ENCODE measurements at places on chromosomes 1 and 21.

GRCh38 chr1:25492323-25492722 lies 51.1 kb upstream of the LDLRAP1 start:
- no peak for DNase-seq

GRCh38 chr1:24899581-24900485 lies 30.2 kb downstream of the RUNX3 start:
- no peak for DNase-seq

DNA sequence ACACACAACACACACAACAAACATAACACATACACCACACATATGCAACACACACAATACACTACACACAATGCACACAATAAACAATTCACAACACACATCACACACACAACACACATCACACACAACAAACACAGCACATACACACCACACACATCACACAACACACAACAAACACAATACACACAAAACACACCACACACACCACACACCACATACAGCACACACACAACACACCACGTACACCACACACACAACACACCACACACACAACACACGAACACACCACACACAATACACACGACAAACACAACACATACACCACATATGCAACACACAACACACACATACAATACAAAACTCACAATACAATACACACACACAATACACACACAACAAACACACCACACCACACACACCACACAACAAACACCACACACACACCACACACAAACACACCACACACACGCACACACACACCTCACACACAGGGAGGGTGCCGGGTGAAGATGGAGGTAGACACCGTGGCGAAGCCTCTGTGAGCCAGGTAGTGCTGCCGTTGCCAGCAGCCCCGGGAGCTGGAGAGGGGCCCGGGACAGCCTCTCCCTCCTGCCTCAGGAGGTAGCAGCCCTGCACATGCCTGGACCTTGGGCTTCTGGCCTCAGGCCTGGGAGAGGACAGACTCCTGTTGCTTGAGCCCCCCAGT lies 30.4 kb upstream of the C1orf174 start:
- DNase-seq, result no peak

DNA sequence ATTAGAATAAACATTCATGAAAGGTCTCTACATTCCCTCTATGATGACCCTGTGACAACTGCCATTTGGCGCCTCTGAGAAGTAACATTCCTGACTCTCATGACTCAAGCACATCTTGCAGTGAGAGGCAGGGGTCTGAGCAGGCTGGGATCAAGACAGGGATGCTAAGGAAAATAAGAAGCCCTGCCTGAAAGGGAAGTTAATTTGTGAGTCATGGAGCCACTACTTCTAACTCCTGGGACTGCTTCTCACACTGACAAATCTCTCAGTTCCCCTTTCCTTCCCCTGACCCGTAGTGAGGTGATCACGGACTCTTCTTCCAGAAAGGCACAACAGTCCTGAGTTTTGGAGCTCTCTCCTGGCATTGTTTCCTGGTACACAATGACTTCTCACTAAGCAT lies 231.9 kb downstream of the TNR start:
- DNase-seq, result no peak

DNA sequence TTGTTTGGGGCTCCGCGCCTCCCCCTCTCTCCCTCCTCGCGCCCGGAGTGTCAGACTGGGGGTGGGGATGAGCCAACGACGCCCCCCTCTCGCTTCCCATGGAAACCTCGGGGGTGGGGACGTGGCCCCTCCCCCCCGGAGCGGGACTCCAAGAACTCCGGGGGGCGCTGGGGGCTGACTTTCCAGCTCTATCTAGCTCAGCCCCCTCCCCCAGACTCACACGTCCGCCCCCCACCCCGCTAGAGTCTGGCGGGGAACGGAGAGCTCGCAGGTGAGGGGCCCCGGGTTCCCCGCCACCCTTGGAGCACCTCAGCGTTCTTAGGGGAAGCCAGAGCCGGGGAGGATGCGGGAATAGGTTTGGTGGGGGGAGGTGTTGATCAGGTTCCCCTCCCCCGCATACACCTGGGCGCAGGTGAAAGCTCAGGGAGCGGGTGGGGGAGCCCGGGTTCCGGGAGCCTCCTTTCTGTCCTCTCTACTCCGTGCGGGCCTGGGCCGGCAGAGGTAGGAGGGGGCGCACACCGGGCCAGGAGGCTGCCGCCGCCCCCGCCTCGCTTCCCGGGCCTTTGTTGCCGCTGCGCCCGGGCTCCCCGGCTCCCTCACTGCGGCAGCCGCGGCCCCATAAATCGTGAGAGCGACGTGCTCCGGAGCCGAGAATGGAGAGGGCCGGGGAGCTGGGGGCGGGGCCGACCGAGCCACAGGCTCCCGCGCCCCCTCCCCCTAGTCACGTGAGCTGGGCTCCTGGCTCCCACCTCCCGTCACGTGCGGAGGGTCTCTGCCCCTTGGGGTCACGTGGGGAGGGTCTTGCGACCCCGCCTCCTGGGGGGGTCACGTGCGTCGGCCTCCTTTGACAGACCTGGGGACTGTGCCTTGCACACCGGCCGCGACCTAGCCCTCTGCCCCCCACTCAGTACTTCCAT lies 1.9 kb downstream of the EFNA3 start:
- DNase-seq, result no peak

DNA sequence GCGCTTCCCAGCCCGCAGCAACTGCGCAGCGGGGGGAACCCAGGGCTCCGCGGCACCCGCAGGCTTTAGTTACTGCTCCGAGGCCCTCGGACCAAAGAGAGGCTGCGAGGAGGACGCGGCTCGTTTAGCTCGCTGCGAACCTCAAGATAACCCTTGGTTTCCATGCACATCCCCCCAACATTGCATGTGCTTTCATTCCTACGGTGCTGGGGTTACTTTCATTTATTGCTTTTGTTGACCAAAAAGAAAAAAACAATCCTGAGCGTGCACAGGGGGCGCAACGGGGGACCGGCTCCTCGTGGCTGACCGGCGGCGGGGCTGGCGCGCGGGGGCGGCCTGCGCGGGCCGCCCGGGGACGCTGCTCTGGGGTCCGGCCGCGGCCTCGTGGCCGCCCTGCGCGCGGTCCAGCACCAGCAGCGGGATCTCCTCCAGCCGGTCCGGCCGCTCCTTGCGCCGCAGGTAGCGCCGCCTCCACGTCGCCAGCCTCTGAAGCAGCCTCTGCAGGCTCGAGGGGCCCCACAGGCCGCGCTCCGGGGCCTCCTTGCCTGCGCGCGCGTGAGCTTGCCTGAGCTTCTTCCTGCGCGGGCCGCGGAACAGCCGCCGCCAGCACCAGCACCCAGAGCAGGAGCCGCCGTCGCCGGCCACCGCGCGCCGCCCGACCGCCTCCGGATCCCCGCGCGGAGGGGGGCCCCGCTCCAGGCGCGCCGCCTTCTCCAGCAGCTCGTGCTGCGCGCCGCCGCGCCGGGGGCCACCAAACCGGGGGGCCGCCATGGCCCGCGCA lies 77.4 kb downstream of the DESI2 start:
- no peak for DNase-seq

DNA sequence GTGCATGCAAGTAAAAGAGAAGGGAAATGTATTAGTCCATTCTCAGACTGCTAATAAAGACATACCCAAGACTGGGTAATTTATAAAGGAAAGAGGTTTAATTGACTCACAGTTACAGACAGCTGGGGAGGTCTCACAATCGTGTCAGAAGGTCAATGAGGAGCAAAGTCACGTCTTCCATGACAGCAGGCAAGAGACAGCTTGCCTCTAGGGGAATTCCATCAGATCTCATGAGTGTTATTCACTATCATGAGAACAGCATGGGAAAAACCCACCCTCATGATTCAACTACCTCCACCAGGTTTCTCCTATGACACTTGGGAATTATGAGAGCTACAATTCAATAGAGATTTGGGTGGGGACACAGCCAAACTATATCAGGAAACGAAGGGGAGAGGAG lies 8.1 kb downstream of the KRTAP21-3 start:
- no peak for DNase-seq

DNA sequence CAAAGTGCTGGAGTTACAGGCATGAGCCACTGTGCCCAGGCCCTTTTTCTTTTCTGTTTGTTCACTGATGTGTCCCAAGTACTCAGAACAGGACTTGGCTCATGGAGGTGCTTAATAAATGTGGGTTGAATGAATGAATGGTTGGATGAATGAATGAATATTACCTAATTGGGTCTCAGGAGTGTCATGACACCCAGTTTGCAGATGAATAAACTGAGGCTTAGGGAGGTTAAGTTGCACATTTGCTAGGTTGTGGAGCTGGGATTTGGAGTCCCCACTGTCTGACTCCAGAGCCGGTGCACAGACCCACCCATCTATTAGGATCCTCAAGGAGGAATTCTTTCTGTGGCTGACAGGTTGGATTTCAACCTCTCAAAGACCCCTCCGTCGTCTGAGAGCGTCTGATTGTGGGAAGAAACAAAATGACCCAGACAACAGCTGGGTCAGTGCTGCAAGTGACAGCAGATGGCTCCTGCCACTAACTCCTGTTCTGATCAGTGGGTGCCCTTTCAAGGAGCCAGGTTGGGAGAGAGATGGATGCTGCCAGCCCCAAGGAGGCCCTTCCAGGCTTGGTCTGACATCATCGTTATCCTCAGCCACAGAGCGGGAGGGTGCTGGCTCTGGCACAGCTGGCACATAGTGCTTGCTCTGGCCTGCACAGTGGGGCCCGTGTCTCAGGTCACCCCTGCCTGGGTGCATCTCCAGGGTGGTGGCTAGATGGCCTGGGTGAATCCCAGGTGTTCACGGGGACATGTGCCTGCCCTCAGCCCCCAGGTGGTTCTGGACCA lies 24.2 kb downstream of the ARHGEF10L start:
- no peak for DNase-seq

GRCh38 chr21:46356005-46356338 lies 32.0 kb downstream of the PCNT start:
- no peak for DNase-seq

GRCh38 chr1:193538680-193539079 lies 352.3 kb upstream of the B3GALT2 start:
- DNase-seq, result no peak

DNA sequence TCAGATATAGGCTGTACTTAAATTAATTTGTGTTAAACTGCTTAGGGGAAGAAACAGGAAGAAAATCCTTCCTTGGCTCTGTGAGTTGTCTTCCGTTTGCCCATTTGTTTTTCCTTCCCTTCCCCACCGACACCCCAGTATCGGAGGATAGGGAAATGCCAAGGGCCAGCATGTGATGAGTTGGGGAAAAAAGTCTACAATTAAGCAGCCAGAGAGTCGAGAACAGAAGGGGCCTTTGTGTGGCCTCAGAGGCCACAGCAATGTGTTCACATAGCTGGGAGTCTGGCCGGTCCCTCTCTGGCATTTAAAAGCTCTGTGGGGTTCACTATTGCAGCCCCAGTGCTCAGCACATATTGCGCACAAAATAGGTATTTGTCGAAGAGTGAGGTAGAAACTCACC lies 489.3 kb downstream of the MATN1 start:
- DNase-seq, result no peak

DNA sequence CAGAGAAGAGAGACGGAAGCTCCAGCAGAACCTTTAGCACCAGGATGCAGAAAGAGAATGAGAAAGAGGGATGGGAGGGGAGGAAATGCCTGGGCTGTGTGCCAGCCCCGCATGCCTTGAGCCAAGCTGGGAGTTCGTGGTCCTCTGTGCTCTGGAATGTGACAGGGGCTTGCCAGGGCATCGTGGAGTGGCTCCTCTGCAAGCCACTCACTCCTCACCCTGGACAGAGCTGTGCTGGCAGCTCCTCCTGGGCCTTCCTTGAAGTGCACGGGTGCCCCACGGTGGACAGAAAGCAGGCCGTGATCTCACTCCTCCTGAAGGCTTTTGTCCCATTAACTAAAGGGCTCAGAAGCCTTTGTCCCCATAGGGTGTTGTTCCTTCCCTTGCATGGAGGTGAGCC lies 34.8 kb upstream of the PRELP start:
- DNase-seq, result no peak

- no peak for DNase-seq
Observed at GRCh38 chr1:111738436-111739193, 580 bp downstream of the INKA2 start.

DNA sequence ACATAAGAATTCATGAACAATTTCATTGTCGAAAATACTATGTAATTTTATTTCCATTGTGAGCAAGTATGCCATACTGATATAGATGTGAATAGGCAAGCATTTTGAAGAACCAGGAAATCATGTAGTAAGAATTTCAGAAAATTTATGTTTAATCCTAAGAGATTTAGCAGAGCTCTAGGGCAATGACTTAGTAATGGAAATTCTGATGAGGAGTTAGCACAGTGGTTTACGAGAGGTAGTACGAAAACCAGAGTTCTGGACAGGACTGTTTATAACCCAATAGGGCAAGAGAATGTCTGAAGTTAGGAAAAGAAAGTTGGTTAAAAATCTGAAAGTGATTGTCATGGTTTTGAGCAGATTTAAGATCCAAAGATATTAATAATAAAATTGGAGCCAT lies 439.6 kb upstream of the DEPDC1 start:
- DNase-seq, result no peak

- DNase-seq, result no peak
Observed at GRCh38 chr1:44675186-44675585, 672 bp downstream of the ARMH1 start.

GRCh38 chr1:167627615-167627864 lies 2.5 kb upstream of the RCSD1 start:
- DNase-seq, result no peak

GRCh38 chr1:7251454-7251800 lies 466.2 kb downstream of the CAMTA1 start:
- no peak for DNase-seq

DNA sequence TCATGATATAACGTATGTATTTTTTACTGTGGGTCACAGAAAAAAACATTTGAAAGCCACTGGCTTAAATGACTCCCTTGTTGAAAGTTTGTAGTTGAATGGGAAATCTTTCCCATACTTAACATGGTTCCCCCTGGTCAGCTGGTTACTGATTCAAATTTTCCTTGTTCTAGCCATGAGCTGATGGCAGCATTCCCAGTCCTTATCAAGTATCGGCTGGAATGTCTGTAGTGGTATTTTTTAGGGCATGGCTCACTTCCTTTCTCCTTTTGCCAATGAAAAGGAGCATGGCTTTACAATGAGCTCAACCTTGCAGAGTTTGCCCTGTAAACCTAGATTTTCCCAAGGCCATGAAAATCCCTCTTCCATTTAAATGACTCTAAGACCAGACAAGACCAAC lies 55.7 kb downstream of the GIPC2 start:
- DNase-seq, result no peak

GRCh38 chr1:67683766-67684525 lies 1.1 kb upstream of the GADD45A start:
- DNase-seq, result no peak

DNA sequence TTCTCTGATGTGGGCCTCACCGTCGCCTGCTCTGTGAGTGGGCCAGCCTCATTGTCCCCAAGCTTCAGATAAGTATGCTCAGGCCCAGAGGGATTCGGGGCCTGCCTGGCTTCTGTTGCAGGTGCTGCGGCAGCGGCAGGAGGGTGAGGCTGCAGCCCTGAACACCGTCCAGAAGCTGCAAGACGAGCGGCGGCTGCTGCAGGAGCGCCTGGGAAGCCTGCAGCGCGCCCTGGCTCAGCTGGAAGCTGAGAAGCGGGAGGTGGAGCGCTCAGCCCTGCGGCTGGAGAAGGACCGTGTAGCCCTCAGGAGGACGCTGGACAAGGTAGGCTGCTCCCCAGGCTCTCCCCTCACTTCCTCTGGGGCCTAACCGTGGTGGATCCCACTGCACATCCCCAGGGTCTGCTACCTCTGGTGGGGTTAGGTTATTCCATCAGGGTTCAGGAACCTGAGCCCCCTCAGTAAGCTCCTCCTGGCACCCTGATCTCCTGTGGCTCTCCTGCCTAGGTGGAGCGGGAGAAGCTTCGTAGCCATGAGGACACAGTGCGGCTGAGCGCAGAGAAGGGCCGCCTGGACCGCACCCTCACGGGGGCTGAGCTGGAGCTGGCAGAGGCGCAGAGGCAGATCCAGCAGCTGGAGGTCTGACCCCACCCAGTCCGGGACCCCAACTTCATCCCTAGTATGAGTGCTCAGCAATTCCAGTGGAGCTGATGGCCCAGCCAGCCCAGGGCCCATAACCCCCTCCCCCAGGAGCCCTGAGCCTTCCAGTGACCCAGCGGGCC lies 10.1 kb downstream of the MFAP2 start:
- no peak for DNase-seq

Measured in stimulated activated CD8-positive, alpha-beta memory T cell treated with anti-CD3 and anti-CD28 coated beads, Interleukin-4, amount 100 ng/mL, for 1 hour (primary cell).